Mesendoderm (in vitro differentiated cells): ENCODE measurements at places on chromosomes 13 and 19.

DNA sequence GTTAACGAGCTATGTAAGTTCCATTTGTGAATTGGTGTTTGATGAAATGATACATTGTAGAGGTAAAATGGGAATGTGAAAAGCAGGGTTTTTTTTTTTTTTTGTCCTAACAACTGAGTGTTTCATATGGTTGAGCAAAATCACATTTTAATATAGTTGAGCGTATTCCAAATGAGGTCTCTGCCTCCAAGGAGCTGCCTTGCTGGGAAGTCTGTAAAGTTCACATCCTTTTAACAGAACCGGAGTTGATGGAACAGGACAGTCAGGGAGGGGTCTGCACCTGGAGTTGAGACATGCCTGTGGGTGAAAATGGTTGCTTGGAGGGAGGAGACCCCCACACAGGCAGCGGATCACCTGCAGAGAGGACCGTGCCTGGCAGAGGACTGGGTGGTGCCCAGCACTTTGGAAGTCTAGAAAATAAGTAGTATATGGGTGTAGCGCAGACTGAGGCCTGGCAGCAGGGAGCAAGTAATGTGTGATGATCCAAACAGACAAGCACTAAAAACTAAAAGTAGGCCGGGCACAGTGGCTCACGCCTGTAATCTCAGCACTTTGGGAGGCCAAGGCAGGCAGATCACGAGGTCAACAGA is 75.2 kb upstream of the UBAC2 start:
- no peaks in the 10 kb centered on the region for H3K36me3 ChIP-seq
- no peak overlapping the region for H3K4me3 ChIP-seq
- no peaks in the 10 kb centered on the region for H3K4me1 ChIP-seq

DNA sequence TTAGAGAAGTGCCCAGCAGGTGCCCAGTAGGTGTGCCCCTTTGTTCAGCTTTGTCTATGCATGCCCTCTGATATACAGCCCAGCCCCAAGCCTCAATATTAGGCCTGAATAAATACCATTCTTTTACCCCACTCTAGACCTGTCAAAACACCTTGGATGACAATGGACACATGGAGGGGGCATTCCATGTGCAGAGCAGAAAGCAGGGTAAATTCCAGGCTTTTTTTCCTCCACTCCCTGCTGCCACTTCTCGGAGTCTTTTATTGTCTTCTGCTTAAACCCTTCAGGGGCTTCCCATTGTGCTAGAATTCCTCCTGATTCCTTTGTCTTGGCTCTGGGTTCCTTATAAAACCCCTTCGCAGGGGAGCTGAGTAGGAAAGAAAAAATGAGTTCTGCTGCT is 5.8 kb upstream of the FRY start:
- no peak overlapping the region for H3K27ac ChIP-seq
- H3K36me3 ChIP-seq: no peaks in the 10 kb centered on the region
- H3K27me3 ChIP-seq: no peaks in the 10 kb centered on the region
- no peak overlapping the region for H3K4me3 ChIP-seq

- no peaks in the 10 kb centered on the region for H3K36me3 ChIP-seq
- no peak overlapping the region for H3K27ac ChIP-seq
- H3K4me3 ChIP-seq: no peak overlapping the region
- DNase-seq: no peak
These were observed 249.6 kb upstream of the SPRY2 start for GRCh38 chr13:80590551-80590950.

DNA sequence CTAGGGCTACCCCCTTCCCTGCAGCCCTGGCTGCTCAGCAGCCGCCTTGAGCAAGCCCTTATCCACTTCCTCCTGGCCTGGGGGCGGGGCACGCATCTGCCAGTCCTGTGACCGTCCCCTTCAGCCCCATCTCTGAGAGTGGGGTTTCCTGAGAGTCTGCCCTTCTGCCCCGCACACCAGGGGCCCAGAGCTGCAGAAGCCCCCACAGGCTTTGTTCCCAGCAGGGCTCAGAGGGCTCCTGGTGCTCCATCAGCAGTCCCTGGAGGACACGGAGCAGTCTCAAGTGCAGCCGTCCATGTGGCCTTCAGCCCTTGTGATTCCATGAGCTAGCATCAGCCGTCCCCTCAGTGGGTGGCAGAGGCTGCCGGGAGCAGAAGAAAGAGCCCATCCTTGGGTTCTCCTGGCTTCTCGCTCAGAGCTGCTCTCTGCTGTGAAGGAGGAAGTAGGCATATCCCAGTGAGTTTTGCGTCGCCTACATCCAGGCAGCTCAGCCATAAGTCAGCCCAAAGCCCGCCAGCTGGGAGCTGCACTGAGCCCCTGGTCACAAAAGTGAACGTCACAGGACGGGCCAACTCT is 16.3 kb downstream of the MYO9B start:
- no peaks in the 10 kb centered on the region for H3K27me3 ChIP-seq
- peaks cover 2% of the 10 kb centered on the region for H3K4me1 ChIP-seq
- no peaks in the 10 kb centered on the region for H3K36me3 ChIP-seq
- no peak overlapping the region for H3K4me3 ChIP-seq

- no peaks in the 10 kb centered on the region for H3K36me3 ChIP-seq
- H3K27me3 ChIP-seq: no peaks in the 10 kb centered on the region
- no peak overlapping the region for H3K4me3 ChIP-seq
- peak; percentile 40 for DNase-seq
- no peak overlapping the region for H3K27ac ChIP-seq
These were observed 915.1 kb downstream of the SLITRK5 start for GRCh38 chr13:88586263-88586662.

DNA sequence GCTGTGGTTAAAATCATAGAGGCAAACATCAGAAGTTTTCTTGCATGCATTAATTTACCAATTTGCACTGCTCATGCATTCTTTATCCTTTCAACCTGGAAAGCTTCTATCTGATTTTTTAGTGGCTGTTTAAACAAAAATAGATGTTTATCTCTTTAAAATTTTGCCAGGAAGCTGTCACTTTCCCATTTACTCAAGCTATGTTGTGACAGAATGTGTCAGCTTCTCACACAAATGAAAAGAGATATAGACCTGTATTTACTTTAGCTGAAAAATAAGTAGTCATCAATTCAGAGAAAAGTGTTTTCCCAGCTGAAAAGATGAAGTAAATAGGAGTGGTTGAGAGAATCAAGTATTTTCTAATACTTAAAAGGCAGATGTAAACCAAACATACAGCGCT is 872.8 kb downstream of the DACH1 start:
- no peak for DNase-seq
- no peak overlapping the region for H3K4me3 ChIP-seq
- no peaks in the 10 kb centered on the region for H3K36me3 ChIP-seq
- no peak overlapping the region for H3K27ac ChIP-seq
- no peaks in the 10 kb centered on the region for H3K27me3 ChIP-seq

- H3K4me1 ChIP-seq: no peaks in the 10 kb centered on the region
- no peaks in the 10 kb centered on the region for H3K36me3 ChIP-seq
- no peak overlapping the region for H3K27ac ChIP-seq
- H3K27me3 ChIP-seq: no peaks in the 10 kb centered on the region
These were observed 2.9 kb upstream of the C19orf85 start for GRCh38 chr19:55467236-55468053.

DNA sequence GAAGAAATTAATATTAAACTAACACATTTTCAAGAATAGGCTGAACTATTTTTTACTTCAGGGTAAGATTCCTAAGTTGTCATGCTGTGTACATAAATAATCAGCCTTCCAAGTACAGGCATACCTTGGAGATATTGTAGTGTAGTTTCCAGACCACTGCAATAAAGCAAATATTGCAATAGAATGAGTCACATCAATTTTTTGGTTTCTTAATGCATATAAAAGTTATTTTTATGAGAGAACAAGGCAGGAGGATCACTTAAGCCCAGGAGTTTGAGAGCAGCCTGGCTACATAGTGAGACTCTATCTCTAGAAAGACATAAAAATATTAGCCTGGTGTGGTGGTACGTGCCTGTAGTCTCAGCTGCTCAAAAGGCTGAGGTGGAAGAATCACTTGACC is 511.5 kb downstream of the UQCRFS1 start:
- no peaks in the 10 kb centered on the region for H3K27me3 ChIP-seq
- H3K27ac ChIP-seq: no peak overlapping the region
- no peaks in the 10 kb centered on the region for H3K4me1 ChIP-seq
- no peak overlapping the region for H3K4me3 ChIP-seq
- no peak for DNase-seq

- no peak overlapping the region for H3K27ac ChIP-seq
- no peak for DNase-seq
- no peaks in the 10 kb centered on the region for H3K36me3 ChIP-seq
- H3K4me3 ChIP-seq: no peak overlapping the region
These were observed 37.3 kb downstream of the TNFSF13B start for GRCh38 chr13:108306860-108307259.

DNA sequence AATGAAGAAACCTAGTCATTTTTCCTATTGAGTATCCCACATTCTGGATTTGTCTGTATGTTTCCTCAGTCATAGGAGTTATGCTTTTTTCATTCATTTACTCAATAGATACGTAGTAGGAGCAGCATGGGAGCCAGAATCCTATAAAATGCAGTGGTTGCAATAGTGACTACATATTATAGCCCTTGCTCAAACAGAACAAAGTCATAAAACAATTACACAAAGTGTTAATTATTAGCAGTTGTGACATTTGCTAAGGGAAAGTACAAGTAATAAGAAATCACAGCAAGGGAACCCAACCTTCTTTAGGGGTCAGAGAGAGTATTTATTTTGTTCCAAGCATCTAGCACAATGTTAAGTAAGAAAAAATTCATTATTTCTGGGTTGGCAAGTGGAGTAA is 27.7 kb upstream of the POU4F1 start:
- no peaks in the 10 kb centered on the region for H3K27me3 ChIP-seq
- H3K27ac ChIP-seq: no peak overlapping the region
- no peak overlapping the region for H3K4me3 ChIP-seq
- DNase-seq: no peak
- H3K36me3 ChIP-seq: no peaks in the 10 kb centered on the region

GRCh38 chr13:105007166-105007808 is 1528.2 kb downstream of the EFNB2 start:
- H3K4me3 ChIP-seq: no peak overlapping the region
- no peaks in the 10 kb centered on the region for H3K27me3 ChIP-seq
- DNase-seq: no peak
- no peak overlapping the region for H3K27ac ChIP-seq

DNA sequence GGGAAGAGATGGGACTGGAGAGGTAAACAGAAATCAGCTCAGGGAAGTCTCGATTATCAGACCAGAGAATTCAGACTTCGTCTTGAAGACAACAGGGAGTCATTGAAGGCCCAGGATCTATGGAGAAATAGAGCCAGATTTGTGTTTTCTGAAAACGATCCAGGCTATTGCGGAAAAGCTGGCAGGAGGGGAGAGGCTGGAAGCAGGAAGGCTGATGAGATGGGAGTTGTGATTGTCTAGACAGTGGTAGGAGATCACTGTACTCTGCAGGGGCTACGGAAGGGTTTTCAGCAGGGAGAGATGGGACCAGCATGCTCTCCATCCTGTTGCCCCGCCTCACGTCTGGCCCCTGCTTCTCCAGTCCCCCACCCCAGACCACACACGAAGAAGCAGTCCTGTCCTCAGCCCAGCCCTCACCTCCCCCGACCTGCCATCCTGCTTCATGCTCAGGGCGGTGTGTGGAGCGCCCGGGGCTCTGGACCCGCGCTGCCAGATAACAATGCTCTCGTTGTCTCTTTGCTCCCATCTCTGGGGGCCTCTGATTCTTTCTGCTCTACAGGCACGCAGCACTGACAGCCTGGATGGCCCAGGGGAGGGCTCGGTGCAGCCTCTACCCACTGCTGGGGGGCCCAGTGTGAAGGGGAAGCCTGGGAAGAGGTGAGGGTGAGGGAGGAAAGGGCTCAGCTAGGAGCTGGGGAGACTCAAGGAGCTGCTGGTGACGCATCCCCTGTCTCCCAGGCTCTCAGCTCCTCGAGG is 1.9 kb downstream of the ARHGAP33 start:
- no peaks in the 10 kb centered on the region for H3K27me3 ChIP-seq
- H3K4me1 ChIP-seq: peaks cover 8% of the 10 kb centered on the region
- no peak overlapping the region for H3K4me3 ChIP-seq
- DNase-seq: peak; percentile 83

GRCh38 chr13:38602266-38602665 is 84.6 kb upstream of the FREM2 start:
- DNase-seq: peak; percentile 23
- H3K4me1 ChIP-seq: no peaks in the 10 kb centered on the region
- H3K27me3 ChIP-seq: no peaks in the 10 kb centered on the region
- H3K4me3 ChIP-seq: no peak overlapping the region
- H3K36me3 ChIP-seq: no peaks in the 10 kb centered on the region

- peak within 1 kb of the TSS; percentile 79 for H3K27ac ChIP-seq
- H3K27me3 ChIP-seq: no peaks in the 10 kb centered on the region
- no peaks in the 10 kb centered on the region for H3K4me1 ChIP-seq
These were observed at the start of gene RCBTB1 for GRCh38 chr13:49585220-49586157. Gene RCBTB1, minus strand, starts transcription at chr13:49585558. Its CDS starts 18,279 bp downstream, at chr13:49567279.
